ENCODE measurements at places on chromosomes 16 and 17.

GRCh38 chr17:50361561-50362480 lies 11.2 kb downstream of the MRPL27 start:
- no peak for DNase-seq

DNA sequence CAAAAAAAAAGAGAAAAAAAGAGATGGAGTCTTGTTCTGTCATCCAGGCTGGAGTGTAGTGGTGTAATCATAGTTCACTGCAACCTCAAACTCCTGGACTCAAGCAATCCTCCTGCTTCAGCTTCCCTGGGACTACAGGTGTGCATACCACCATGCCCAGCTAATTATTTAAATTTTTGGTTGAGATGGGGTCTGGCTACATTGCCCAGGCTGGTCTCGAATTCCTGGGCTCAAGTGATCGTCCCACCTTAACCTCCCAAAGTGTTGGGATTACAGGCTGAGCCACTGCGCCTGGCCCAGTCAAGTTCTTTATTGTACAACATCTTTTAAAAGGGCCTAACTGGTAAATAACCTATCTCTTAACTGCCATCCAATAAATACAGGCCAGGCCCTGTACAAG lies 6.1 kb upstream of the RANGRF start:
- no peak for DNase-seq

GRCh38 chr17:38455288-38455915 lies 27.1 kb downstream of the ARHGAP23 start:
- DNase-seq = peak; percentile 68

DNA sequence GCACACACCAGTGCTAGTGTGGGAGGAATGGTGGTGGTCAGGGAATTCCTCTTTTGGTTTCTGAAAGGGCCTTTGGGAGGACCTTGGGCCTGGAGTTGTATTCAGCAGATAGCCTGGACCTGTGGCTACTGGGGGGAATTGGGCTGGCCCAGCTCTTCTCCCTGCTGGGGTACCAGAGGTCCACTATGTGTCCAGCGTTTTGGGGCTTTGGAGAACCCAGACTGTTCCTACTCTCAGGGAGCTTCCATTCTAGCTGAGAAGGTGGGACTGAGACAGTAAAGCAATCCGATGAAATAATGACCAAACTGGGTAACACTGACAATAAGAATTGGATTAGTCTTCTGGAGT lies 2.4 kb downstream of the EPN3 start:
- no peak for DNase-seq

Measured in right hindlimb (tissue), 1 donor.